ENCODE measurements at places on chromosomes 1 and 21. TPM values are rescaled to one million over a fixed set of nuclear protein-coding genes. Genes with fewer than 3 reads are reported as not detected.

- ATAC-seq = no peak
Observed at GRCh38 chr1:61130338-61131000, 48.1 kb downstream of the NFIA start.

DNA sequence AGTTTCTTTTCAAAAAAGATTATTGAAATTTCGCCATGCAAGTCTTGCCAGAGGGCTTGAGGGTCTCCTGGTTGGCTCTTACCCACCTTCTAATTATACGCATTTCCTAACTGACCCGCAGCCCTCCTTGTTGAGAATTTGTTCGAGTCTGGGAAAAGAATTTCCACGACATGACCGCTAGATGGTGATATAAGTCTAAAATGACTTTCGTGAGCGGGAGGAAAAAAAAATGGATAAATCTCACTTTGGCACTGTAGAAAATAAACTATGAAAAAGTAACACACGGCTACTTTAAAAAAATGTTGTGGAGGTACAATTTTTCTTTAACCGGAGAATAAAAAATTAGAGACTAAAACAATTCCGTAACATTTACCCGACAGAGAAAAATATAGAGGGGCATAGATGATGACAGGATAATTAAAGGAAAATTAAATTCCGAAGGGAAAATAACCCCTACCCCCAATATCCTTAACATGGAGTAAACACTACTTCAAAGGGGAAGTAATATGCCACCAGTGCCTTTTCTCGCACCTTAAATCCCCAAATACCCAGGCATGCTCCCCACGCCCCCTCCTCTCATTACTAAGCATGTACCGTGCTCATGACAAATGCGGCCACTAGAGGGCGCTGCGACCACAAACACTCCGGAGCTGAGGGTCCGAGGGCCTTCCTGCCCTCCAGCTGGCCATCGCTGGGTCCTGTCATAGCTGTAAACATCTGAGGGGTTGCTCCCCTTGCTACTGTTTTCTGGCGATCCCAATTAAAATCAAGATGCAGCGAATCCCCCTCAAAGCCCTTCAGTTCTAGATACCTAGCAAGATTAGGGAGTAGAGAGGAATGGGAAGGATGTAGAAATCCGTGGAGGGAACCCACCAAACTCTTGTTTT lies 266.9 kb downstream of the ASTN1 start:
- ATAC-seq = peak; percentile 100

DNA sequence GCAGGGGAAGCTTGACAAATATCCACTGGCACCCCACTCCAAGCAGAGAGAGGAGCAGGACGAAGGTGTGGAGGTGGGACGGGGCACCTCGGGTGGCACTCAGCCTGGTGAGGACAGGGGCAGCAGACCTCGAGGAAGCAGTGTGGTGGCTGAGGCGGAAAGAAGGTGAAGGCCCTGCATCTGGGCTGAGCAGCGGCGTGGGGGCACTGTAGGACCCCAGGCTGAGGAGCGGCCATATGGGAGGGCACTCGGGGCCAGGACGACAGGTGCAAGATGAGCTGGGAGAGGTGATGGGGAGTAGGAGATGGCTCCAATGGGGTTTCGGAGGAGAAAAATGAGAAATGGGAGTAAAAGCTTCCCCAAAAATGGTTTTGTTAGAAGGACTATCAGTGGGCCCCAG lies 224.9 kb downstream of the TRABD2B start:
- ATAC-seq = no peak

DNA sequence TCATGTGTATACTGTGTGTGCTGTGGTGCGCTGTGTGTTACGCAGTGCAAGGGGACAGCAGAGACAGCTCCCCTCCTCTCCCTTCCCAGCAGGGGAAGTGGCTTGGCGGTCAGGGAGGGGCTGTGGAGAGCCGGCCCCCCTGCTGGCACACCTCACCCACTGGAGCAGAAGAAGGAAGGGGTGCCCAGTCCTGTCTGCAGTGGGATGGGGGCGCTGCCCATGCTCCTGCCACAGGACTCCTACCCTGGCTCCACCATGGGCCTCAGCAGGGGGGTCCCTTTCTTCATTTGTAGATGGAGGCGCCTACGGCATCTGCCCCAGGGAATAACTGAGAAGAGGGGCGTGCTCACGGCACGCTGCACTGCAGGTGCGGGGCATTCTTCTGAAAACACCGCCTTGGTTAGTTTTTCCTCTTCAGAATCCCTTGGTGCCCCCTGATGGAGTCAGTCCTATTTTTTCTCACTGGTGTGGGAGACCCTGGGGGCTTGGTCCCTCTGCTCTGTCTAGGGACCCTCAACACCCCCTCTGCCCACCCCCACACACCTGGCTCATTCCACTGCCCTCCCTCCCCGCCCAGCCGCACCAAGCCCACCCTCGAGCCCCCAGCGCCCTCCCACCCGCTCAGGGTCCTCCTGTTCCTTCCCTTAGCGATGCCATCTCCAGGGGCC lies 13.8 kb upstream of the LDLRAP1 start:
- ATAC-seq = peak; percentile 11

- peak; percentile 93 for ATAC-seq
Observed at GRCh38 chr21:31866077-31866511, 6.7 kb upstream of the HUNK start.

GRCh38 chr1:188269956-188270355 lies 1441.2 kb downstream of the PLA2G4A start:
- no peak for ATAC-seq

GRCh38 chr1:73644198-73644597 lies 553.8 kb downstream of the LRRIQ3 start:
- no peak for ATAC-seq

DNA sequence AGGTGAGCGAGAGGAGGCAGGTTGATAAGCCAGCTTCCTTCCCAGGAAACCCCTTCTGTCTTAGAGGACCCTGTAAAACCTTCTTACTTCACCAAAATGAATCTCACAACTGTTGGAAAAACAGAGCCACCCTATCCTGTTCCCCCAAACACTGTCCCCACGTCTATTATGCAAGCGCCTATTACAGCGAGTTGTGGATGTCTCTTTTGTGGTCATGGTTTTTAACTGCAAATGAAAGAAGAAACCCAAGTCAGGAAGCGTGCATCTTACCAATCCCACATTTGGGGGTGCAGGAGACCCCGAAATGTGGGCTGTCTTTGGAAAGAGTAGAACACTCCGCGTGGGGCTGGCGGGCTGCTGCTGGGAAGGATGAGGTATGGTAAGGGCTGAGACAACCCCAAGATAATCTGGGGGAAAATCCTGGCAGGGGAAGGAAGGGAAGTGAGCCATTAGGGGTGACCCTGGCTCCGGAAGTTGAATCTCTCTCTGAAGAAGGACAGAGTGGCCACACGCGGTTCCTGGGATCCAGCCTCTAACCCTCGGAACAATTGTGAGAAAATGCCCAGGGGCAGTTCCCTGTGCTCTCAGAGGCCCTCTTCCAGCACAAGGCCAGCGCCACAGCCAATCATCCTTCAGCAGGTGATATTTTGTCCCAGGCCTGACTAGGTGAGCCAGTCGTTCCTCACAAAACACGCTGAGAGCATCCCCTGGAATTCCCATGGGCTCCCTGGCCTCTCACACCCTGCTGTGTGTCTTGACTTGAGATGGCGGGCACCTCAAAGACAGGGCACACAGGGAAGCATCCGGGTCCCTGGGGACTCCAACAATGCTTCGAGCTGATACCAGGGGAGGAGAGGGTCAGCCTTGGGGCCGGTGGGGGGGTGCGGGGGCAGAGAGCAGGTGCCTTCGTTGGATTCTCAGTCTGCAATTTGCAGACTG lies 168.5 kb upstream of the IRF2BP2 start:
- no peak for ATAC-seq

DNA sequence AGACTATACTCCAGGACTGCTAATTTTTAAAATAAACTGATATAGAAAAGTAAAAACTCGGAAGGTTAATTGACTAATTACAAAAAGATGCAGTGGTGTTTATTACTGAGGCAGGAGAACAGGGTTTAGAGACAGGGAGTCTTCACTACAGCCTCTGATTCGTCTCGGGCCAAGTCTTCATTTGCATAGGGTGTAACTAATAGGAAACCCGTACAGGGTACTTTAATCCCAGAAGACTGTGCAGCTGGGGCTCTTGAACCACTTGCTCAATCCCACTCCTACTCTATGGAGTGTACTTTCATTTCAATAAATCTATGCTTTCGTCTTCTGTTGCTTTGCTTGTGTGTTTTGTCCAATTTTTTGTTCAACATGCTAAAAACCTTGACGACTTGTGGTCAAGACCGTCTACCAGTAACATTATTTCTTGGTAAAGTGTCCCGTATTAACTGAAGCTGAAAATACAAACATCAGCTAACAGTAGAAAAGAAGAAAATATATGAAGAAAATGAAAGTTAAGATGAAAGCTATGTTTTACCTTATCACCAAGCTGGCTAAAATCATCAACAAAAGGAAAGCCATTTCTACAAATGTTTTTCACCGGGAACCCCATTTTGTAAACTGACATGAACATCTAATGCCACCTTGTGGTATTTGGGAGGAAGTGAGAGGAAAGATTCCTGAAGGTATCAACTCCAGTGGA lies 8.0 kb downstream of the SDHB start:
- peak; percentile 53 for ATAC-seq

- no peak for ATAC-seq
Observed at GRCh38 chr1:192512426-192513162, 63.0 kb upstream of the RGS1 start.

GRCh38 chr21:38349111-38349746 lies 92.4 kb downstream of the KCNJ15 start:
- no peak for ATAC-seq

- no peak for ATAC-seq
Observed at GRCh38 chr1:33018112-33018511, 18.6 kb downstream of the AK2 start.

- ATAC-seq = peak; percentile 55
Observed at GRCh38 chr1:103525114-103525606, 339 bp upstream of the RNPC3 start.

- no peak for ATAC-seq
Observed at GRCh38 chr1:2378956-2379732, 12.2 kb downstream of the MORN1 start.

DNA sequence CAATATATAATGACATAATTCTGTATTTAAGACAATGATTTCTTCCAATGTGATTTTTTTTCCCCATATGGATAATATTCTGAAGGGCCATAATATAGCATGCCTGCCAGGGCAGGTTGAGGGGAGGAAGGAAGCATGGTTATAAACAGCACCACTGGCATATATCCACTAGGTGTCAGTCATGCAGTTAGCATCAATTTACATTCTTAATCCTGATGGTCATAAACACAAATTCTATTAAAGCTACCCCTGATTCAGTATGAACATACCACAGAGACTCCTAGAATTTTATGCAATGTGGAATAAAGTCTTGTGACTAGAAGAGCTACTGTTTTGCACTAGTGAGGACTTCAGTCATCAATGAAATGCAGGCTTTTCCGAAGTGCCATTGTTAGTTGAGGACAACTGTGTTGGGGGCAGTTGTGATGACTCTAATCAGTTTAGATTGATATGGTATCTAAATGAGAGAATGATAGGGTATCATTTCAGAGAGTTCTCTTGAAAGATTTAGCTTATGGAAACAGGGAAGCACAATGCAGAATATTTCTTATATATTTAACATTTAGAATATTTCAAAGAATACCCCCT lies 342.7 kb upstream of the NR5A2 start:
- peak; percentile 73 for ATAC-seq

GRCh38 chr1:163227126-163227525 lies 24.4 kb upstream of the RGS5 start:
- ATAC-seq = no peak

DNA sequence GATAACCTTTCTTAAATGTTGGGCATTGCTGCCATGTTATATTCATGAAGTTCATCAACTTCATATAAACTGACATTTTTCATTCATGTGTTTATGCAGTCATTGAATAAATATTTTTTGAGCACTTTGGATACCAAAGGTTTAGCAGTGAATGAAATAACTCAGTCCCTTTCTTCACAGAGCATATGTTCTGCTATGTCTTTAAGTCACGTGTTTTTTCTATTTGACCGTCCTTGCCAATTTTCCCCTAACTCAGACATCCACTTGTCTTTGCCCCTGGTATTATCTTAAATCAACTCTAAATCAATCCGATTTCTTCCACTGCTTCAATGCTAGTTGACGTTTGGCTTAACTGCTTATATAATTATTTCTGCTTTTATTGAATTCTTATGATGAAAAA lies 16.6 kb downstream of the ADARB1 start:
- ATAC-seq = no peak

- no peak for ATAC-seq
Observed at GRCh38 chr1:48206371-48206770, 16.1 kb upstream of the SLC5A9 start.

The PDZK1 gene
- 1.5 TPM for total RNA-seq

The GUCA2A gene
- total RNA-seq = not detected

The ERVH48-1 gene
- 2.2 TPM for total RNA-seq

The MAPKAPK2 gene
- total RNA-seq = 114 TPM

The APCS gene
- 0.57 TPM for total RNA-seq

Data from motor neuron (in vitro differentiated cells).